ENCODE measurements at places on chromosomes 5 and 9.

DNA sequence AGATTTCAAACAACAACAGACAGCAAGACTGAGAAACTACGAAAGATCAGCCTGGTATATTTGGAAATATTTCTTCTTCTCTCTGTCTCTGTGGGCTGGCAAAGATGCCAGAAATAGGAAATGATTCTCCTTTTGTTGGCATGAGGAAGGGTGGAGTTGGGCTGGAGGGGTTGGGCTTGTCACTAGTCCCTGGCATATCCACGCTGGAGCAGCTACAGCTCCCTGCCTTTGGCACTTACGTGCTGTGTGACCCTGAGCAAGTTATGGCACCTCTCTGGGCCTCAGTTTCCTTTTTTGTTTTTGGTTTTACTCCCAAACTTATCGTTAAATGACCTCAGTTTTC is 354 bp upstream of the KCNMB1 start:
- DNase-seq = no peak

DNA sequence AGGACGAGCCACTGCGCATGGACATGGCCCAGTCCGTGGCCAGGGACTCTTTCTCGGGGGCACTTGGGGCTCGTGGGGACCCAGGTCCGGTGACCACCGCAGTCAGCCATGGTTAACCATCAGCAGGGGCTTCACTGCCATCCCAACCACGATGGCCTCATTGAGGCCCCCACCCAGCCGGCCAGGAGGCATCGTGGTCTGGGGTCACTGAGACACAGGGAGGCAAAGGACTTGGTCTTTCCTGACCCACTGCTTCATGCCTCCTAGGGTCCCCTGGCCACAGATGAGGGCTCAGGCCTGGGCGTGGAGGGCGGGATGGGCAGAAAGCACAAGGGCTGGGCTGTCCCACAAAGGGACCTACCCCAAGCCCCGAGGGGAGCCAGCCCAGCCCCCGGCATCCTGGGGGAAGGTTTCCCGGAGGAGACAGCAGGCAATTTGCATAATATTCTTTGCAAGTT is 6.6 kb downstream of the NACC2 start:
- no peak for DNase-seq

DNA sequence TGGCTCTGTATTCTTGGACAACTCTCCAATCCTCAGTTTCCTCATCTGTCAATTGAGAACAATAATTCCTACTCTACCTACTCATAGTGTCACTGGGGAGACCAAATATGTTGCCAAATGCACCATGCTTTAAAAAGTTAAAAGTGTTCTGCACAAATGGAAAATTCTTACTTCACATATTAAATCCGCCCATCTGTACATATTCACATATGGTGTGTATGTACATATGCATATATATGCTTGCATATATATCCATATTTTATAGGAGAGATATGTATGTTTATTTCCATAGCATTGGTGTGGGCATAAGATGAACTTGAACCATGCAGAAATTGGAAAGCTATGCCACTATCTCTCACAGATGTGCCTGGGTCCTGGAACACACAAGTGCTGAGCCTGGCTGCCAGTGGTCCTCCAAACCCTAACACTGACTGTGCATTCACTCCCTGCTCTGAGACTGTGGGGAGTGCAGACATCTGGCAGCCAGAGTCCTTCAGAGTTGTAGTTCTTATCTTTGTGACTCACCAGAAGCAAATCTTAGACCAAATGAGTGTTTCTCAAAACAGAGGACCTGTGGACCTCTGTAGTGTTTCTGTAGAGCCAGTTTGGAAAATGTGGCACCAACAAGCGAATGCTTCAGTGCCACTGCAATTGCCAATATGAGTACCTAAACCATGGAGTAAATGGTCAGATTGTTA is 168.7 kb downstream of the GRIA1 start:
- no peak for DNase-seq

DNA sequence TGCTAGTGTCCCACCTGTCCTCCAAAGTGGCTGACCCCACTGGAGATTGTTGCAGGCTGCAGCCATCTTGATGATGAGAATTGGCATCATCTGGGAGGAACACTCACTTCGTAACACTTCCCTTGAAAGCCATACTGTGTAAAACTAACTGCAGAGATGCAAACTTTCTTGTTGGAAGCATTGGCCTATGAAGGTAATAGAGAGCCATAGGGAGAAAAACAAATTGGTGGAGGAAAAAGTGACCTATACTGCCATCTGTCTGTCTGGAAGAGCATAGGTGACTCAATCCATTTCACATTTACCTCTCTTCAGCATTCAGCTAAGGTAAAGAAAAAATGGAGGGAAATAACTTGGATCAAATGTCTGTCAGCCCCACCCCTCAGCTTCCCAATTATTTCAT is 473.4 kb downstream of the NTRK2 start:
- DNase-seq = no peak

- no peak for DNase-seq
Measured at GRCh38 chr9:104482921-104483570, 21.0 kb upstream of the OR13F1 start.

DNA sequence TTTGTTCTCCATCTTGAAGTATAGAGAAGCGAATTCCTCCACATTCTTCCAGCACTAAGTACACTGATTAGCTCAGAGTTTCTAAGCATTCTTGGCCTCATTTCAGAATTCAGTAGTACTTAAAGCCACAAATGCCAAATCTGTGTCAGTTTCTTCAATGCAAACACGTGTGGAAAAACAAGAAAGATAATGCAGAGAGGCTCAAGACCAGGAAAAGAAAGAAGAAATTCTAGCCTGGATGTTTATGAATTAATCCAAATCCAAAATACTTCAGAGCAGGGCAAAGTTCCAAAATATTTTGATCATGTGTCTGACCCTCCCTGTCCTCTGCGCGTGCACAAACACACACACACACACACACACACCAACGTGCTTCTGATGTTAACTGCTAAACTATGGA is 457.6 kb downstream of the SLCO4C1 start:
- DNase-seq = no peak

- no peak for DNase-seq
Measured at GRCh38 chr5:134070725-134071613, 43.5 kb upstream of the TCF7 start.

DNA sequence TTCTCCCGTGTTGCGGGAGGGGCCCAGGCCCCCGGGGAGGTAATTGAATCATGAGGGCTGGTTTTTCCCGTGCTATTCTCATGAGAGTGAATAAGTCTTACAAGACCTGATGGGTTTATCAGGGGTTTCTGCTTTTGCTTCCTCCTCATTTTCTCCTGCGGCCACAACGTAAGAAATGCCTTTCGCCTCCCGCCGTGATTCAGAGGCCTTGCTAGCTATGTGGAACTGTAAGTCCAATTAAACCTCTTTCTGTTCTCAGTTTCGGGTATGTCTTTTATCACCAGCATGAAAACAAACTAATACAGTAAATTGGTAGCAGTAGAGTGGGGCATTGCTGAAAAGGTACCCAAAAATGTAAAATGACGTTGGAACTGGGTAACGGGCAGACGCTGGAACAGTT is 1035.1 kb downstream of the DTWD2 start:
- DNase-seq = no peak

DNA sequence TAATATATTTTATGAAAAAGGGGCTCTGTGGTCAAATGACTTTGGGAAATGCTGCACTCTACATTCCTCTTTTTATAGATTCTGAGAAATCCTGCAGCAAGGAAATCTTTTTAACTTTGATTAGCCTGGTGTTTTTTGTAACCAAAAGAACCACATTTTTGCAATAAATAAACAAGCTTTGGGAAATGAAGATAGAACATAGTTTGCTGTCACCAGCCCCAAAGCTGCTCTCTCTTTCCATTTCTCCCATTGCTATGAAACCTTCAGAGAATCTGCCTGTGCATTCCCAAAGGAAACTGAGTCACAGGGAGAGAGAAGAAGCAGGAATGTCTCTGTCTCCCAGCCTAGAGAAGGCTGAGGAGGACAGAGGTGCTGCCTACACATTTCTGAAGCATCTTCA is 59.0 kb downstream of the COL15A1 start:
- DNase-seq = no peak

DNA sequence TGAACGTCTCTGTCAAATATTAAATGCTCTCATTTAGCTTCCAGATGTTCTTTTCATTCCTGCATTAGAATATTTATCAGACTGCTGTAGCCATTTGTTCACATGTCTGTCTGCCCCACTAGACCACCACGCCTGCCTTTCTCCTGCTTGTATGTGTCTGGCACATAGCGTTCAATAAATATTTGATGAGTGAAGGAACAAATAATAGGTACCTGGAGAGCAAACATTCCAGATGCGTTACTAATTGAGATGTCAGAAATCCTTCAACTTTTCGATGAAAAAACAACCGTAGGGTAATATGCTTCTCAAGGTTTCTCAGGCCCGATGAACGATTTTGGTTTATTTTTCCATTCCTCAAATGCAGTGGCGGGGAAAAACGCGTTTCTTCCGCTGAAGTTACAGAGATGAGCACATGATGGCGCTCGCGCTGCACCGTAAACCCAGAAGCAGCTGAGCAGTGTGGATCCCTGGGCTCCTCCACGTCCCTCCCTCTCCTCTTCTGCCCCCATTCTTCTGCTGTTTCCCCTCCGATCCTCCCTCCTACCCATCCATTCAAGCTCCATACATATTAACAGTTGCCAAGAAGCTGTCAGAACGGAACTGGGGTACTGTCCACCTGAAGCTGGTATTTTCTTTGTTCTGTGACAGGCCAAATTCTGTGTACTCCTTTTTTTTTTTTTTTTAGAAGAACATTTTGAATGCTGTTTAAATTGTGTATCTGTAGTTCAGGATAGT is 245.4 kb downstream of the MPDZ start:
- DNase-seq = peak; percentile 65

- peak; percentile 76 for DNase-seq
Measured at GRCh38 chr9:123453831-123454321, 97.9 kb downstream of the CRB2 start.

- DNase-seq = no peak
Measured at GRCh38 chr9:76628155-76628554, 136.1 kb upstream of the PCA3 start.

DNA sequence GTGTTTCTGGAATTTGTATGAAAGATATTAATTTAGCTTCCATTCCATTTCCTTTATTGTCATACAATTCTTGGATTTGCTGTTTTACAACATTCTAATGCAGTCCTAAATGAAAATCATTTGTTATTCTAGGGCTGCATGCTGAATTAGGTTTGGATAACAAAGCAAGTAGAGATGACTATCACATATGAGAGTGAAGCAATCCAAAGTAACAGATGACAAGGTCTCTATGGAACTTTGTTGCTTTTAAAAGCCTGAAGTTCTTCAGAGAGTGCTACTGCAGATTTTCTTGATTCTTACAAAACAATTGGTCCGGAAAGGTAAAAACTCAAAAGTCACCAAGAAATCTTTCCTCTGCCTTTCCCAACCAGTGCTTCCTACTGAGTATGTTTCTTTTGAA is 56.9 kb upstream of the VCAN start:
- DNase-seq = no peak

- DNase-seq = no peak
Measured at GRCh38 chr5:143879646-143880045, 67.7 kb downstream of the HMHB1 start.

DNA sequence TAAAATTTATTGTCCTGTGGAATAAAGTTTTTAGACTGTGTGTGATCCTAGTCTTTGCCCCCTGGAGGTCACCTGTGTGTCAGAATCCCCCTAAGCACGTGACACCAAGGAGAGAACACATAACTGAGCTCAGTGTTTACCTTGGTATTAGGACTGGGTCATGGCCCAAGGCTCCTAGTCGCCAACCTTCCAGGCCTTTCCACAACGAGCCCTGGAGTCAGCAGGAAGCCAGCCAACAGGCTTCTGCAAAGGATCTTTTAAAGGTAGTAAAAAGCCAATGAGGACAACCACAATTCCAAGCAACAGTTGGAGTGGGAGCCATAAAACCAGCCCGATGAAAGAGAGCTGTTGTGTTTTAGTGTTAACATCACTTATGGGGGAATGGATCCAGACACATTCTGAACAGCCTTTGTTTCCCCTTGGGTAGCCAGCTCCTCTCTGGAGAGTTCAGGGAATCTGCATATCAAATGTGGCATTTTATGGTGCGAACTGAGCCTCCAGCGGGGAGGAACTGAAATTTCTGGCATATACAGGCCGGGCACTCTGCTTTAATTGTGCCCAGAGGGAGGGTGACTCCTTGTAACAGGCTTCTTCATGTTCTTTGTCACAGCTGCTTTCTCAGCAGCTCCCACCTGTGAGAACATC is 239.9 kb downstream of the FSTL4 start:
- DNase-seq = no peak

- no peak for DNase-seq
Measured at GRCh38 chr9:122325124-122325523, 45.7 kb upstream of the PTGS1 start.

DNA sequence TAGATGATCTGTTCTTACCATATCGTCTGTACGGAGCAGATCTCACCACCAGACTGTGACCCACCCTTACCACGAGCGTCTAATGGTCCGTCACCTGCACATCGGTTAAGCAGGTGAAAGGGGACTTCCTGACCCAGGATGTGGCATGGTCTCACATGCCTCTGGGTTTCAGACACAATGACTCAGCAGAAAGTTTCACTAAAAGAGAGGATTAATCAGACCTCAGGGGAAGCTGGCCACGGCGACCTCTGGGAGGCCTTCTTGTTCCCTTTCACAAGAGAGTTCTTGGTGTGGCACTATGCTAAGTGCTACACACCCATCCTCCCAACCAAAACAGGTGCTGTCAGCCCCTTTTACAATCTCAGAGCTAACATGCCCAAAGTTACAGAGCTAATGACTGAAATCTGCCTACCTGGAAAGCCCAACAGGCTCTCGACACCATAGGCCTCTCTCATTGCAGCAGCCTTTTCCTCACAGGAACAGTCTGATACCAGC is 41.6 kb downstream of the ADAMTS12 start:
- DNase-seq = no peak

DNA sequence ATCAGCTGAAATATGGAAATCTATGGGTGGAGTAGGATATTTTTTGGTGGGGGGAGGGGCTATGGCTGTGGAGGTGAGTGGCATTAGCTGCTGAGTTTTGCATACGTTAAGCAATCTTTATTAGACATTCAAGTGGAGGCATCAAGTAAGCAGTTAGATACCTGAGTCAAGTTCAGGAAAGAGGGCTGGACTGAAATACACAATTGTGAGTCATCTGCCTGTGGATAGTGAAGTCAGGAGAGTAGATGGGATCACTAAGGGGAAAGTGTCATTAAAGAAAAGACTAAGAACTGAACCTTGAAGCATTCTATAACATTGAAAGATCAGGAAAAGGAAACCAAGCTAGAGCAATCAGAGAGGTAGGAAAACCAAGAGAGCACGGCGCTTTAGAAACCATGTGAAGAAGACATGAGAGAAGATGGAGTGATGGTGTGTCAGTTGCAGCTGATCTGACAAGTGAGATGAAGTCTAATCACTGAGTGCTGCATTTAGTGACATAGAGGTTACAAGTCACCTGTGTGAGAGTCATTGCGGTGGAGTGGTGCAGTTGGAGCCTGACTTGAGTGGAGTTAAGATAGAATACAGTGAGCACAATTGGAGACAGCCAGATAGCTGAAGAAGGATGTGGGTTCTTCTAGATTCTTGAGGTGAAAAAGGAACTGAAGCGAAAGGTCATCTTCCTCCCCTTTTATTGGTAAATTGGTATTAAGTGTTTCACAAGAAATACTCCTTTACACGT is 88.7 kb downstream of the PIP5K1B start:
- DNase-seq = no peak

GRCh38 chr5:132419502-132420468 is 50.3 kb downstream of the SLC22A5 start:
- DNase-seq = peak; percentile 76

GRCh38 chr5:59466271-59466670 is 427.3 kb downstream of the PDE4D start:
- no peak for DNase-seq
